ENCODE measurements at places on chromosomes 16 and 17. TPM values are rescaled to one million over a fixed set of nuclear protein-coding genes. Genes with fewer than 3 reads are reported as not detected.

- no peak for DNase-seq
These were observed 75.7 kb upstream of the TNRC6A start for GRCh38 chr16:24653725-24654124.

DNA sequence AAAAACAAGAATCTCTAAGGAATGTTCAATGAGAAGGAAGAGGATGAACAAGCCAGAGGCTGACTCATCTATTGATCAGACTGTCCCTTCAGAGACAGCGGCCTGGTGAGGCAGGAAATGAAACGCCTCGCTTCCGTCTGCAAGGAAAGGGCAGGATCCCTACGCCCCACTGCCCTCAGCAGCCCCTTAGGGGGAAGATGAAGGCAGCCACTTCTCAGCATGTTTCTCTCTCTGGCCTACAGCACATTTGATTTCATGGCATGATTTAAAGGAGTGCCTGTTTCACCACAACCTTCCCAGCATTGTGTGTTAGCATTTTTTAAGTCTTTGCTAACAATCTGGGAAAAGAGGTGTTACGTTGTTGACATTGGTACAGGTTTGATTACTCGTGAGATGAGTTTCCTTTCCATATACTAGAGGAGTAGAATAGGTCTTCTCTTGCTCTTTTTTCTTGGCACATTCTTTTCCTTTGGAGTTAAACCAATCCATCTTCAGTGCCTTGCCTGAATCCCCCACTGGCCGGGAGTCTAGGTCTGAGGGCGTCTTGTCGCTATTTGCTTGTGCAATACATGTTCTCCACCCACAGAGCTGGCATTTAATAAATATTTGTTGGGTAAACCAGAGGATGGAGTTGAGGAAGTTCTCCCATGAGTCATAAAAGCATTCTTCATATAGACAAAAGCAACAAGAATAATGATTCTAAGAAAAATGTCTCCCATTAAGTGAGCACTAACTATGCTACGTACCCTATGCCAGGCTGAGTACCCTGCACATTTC, 47.4 kb downstream of the RBFOX3 start:
- no peak for DNase-seq

- DNase-seq, result no peak
These were observed 56.8 kb downstream of the AMFR start for GRCh38 chr16:56368545-56368944.

DNA sequence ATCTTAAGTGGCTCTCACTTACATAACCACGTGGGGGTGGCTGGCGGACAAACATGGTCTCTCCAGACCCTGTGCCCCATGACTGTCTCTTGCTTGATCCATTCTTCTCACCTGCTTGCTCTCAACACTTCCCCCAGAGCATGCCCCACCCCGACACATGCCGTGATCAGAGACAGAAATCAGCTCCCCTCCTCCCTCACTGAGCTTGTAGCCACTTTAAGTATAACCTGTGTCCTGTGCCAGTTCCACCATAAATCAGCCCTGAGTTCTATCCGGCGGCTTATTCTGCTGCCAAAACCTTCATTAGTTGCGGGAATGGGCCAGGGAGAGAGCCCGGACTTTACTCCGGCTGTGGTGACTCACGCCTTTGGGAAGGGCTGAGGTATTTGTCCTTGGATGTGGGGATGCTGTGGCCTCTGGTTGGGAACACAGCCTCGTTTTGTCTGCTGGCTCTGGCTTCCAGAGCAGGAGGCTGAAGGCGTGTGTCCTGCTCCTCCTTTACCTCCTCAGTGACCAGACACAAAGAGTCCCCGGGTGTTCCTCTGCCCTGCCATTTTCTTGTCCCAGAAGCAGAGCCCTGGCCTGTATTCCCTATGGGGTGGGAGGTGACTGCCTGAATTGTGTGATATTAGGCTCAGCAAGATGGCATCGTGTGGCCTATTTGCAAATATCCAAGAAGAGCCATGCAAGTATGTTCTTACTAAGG, 21.1 kb downstream of the ANKRD40 start:
- no peak for DNase-seq

DNA sequence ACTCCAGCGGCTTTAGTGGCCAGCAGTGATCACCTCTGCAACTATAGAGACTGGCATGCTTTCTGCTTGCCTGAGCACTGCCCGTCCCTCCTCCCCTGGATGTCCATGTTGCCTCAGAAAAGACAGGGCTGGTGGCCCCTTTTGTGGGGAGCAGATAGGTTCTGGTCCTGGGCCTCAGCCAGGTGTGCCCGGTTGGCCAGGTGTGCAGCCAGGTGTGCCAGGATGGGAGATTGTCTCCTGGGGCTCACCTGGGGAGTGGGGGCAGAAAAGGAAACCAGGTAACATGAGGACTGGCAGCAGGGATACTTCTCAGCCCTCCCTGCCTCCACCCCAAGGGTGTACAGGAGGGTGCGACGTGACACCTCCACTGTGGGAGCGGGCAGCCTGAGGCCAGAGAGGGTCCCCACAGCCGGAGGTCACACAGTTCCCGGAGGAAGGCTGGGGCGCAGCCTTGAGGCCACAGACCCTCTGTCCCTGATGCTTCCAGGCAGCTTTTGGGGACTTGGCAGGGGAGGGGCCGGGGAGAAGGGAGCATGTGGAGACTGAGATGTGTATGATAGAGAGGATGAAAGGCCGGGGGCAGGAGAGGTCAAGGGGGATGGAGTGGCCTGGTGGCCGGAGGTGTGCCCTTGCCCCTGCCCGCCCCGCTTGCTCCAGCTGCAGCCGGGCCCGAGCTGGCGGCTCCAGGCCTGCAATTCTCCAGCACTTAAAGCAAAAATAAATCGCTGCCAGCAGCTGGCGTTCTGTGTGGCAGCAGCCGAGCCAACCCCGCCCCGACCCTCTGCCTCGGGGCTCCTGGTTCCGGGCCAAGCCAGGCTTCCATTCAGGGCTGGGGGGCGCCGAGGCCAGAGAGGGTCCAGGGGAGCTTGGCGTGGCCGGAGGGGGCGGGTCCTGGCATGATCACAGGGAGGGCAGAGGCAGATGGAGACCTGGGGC, 6.7 kb downstream of the KCNJ12 start:
- no peak for DNase-seq

GRCh38 chr16:57427824-57428223, 19.4 kb downstream of the CIAPIN1 start:
- DNase-seq, result no peak

- DNase-seq, result no peak
These were observed 1.7 kb upstream of the KPNA2 start for GRCh38 chr17:68033636-68034451.

- no peak for DNase-seq
These were observed 3.1 kb upstream of the CPD start for GRCh38 chr17:30375661-30376060.

DNA sequence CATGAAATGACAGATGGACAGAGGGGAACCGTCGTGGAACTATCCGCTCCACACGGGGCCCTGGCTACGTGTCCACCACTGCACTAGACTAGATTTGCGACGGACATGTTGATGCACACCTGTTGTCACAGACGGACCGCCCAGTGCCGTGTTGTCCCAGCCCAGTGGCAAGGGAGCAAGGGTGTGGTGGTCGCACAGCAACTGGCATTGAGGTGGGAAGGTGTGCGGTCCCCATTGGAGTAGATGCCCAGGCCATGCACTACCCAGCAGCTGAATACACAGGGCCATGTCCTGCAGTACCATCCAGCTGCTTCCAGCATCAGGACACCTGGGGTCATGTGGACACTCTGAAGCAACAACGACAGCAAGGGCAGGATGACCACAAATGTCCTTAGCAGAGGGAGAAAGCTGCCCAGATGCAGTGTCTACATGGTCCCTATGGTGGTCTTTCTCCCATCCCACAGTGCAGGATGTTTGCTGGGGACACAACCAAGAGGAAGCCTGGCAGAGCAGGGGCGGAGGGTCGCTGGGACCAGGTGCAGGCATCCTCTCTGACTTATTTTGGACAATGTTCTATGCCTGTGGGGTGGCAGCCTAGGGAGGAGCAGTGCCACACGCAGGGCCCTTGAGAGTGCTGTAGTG, 8.8 kb downstream of the FOXF1 start:
- DNase-seq, result no peak

DNA sequence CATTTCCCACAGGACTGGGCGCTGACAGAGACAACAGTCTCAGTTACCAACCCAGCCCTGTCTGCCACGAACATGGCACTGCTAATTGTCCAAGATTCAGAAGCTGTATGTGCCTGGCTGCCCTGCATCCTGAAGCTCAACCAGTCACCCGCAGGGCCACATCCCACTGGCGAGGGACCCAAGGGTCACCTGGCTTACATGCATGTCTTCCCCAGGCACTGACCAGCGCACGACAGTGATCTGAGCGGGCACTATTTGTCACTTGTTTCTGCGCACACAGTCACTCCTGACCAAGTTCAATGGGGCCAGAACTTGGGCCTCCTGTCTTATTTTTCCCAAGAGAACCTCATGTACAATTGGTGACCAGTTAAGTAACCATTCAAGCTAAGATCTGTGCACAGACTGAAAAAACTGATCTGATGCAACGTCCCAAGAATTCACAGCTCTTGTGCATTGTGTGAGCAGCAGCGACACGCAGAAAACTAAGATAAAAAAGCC, 13.1 kb downstream of the USP7 start:
- no peak for DNase-seq

GRCh38 chr16:67763066-67763465, 43.3 kb downstream of the RANBP10 start:
- DNase-seq, result no peak

DNA sequence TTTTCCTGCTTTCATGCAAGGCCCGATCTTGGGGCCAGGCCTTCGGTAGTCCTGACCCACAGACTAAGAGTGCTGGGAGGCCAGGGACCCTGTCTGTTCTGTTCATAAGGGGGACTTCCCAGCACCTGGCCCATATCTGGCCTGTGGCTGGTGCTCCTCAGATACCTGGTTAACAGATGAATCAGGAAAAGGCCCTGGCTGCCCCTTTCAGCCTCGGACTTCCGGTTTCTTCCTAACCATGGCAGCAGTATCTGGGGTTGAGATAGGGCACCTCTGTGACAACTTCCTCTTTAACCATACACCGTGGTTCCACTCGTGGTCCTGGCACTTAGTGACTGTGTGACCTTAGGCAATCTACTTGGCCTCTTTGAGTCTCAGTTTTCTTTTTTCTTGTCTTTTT, 18.4 kb downstream of the PLCG2 start:
- DNase-seq, result peak; percentile 95

- DNase-seq, result no peak
These were observed 39.4 kb downstream of the EFCAB13 start for GRCh38 chr17:47363171-47363570.

DNA sequence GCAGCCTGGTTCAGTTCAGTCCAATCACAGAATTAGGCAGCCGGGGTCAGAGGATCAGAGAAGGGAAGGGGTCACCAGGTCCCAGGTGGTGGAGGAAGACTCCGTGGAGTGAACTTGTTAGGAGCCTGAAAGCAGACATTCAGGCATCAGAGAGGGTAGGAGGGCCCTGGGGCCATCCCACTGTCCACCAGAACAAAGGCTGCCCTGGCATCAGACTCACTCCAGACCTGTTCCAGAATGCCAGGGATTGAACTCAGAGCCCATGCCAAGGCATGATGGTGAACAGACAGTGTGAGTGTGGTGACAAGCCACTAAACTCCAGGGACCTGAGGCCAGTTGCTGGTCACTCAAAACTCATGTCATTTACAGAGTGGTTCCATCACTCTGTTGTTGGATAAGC, 37.6 kb downstream of the B4GALNT2 start:
- DNase-seq, result no peak

DNA sequence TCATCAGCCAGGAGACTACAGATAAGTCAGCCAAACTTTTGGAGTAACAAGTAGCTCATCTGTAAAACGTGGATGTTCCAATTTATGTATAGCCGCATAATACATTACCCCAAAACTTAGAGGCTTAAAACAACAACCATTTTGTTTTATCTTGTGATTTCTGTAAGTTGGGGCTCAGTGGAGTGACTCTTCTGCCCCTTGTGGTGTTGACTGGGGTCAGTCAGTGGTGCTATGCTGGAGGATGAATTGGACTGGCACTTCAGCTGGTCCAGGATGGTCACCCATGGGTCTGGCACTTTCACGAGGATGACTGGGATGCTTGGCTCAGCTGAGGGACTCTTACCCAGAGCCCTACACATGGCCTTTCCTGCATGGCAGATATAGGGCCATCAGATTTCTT, 172.5 kb downstream of the WWOX start:
- no peak for DNase-seq

DNA sequence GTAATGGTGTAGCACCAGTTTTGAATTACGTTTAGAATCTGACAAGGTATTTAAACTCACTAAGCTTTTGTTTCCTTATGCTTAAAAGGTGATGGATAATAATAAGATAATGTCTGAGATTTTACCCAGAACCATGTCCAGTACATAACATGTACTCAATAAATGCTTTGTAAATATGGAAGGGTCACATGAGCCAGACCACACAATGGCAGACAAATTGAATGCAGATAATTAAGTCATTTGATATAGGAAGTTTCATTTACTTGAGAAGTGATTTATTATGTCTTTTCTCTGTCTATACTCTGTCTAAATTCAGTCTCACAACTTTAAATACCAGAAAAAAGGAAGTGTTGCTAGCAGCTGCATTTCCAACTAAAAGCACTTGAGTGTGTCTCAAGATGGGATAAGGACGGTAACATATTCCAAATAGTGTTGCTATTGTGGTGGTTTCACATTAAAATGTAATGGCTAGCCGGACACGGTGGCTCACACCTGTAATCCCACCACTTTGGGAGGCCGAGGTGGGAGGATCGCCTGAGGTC, 52.5 kb upstream of the DHX40 start:
- no peak for DNase-seq

- no peak for DNase-seq
These were observed 78.3 kb downstream of the NLK start for GRCh38 chr17:28120766-28121165.

- no peak for DNase-seq
These were observed 415.7 kb upstream of the RBFOX1 start for GRCh38 chr16:6916946-6917345.

DNA sequence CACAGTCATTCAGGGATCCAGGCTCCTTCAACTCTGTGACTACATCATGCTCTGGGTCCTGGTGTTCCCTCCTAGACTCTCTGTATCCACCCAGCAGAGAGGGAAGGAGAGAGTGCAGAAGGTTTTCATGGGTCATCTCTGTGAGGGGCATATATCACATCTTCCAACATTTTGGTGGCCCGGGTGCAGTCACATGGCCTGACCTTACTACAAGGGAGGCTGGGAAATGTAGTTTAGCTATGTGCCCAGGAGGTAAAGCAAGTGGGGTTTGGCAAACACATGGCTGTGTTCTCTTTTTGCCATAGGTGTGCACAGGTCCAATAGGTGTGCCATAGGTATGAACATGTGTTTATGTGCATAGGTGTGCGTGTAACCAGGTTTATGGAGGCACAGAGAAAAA, 222.2 kb upstream of the EEF2KMT start:
- DNase-seq, result no peak

TEX14 gene
- 0.25 TPM for polyA plus RNA-seq

LRRC37A gene
- polyA plus RNA-seq, result 1.2 TPM

TMEM235 gene
- not detected for polyA plus RNA-seq

FOXF1 gene
- polyA plus RNA-seq, result not detected

ABCC3 gene
- 0.26 TPM for polyA plus RNA-seq

CACNG3 gene
- polyA plus RNA-seq, result not detected

ENGASE gene
- 10.9 TPM for polyA plus RNA-seq

RCVRN gene
- polyA plus RNA-seq, result not detected

PPP1R1B gene
- polyA plus RNA-seq, result not detected

DUS1L gene
- polyA plus RNA-seq, result 9.7 TPM

Measured in GM12878 (cell line).